Fibroblast of skin of abdomen (primary cell): ENCODE measurements at places on chromosomes 5 and 9.

DNA sequence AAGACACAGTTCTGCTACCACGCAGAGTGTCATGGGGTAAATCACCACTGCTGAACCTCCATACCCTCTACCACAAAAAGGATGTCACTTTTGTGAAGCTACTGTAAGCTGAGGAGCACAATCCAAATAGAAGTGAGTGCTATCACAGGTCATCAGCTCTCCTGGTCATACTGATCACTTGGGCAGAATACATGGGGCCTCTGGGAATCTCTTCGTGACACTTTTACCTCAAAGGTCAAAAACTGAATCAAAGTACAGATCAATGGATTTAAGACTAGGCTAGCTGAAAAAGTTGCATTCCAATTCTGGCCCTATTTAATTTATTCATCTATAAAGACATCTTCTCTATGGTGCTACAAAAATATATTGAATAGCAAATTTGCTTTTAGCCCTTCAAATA, 115.5 kb downstream of the MPDZ start:
- no peak for DNase-seq

DNA sequence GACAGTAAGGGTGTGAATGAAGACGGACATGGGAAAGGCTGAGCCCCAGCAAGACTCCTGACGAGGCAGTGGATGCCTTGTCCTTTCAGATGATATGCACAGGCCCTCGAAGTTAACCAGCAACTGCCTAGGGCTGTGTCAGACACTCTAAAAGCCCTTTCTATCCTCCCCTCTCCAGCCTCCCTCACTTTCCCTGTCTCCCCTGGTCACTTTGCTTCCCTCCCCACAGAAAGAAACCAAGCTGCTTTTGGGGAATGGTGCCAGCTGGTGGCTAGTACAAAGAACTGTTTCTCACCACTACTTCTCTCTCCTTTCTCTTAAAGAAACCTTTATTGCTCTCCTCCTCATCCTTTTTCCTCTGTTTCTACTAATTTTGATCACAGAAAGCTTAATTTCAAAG, 21.4 kb downstream of the LHFPL2 start:
- no peak for DNase-seq

- DNase-seq = peak; percentile 82
These were observed 158.8 kb downstream of the DEPDC1B start for GRCh38 chr5:60540856-60541805.

GRCh38 chr5:37165761-37166160, 83.4 kb downstream of the CPLANE1 start:
- DNase-seq = no peak

GRCh38 chr9:82492274-82492673, 503.7 kb downstream of the SPATA31D1 start:
- no peak for DNase-seq

DNA sequence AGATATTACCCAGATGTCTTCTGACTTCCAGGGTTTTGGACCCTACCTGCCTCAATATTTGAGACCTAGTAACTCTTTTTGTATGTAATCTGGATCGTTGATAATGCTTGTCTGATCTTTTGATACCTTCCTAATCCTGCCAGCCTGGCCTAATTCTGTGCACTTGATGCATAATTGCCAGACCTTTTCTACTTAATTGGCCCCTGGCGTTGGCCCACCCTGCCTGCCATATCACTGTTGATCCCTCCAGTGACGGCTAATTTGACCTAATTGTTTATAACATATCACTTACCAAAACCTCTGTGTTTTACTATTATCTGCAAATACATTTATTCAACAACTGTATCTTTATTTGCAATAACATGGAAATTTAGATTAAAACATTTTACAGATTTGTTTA, 49.0 kb downstream of the SLC44A1 start:
- DNase-seq = no peak

GRCh38 chr5:169895926-169896325, 84.4 kb downstream of the INSYN2B start:
- peak; percentile 65 for DNase-seq

DNA sequence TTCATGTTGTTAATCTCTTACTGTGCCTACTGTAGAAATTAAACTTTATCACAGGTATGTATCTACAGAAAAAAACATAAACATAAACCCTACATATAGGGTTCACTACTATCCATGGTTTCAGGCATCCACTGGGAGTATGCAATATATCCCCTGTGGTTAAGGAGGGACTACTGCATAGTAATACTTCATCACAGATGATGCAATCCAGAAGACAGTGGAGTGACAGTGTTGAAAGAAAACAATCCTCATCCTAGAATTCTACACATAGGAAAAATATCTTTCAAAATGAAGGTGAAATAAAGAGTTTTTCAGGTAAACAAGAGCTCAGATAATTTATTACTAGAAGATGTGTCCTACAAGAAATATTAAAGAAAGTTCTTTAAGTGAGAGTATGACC, 105.9 kb downstream of the HOMER1 start:
- DNase-seq = peak; percentile 6

GRCh38 chr5:147481376-147481775, 28.5 kb downstream of the DPYSL3 start:
- DNase-seq = peak; percentile 90

- DNase-seq = peak; percentile 54
These were observed 71.3 kb downstream of the TMC1 start for GRCh38 chr9:72592502-72593403.

DNA sequence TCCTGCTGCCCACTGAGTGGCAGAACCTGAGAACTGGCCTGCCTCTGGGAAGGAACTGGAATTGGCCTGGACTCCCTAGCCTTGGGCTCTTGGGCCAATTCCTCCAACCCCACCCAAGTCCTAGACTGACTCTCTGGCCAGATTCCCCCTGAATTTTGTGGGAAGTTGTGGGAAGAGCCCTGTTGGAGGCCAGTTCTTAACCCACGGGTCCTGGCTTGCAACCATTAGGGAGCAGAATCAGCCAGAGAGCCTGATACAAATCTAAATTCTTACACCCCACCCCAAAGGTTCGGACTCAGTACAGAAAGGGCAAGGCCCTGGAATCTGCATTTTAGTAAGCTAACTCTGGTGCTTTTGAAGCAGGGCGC, 125.3 kb upstream of the SLC25A48 start:
- no peak for DNase-seq

DNA sequence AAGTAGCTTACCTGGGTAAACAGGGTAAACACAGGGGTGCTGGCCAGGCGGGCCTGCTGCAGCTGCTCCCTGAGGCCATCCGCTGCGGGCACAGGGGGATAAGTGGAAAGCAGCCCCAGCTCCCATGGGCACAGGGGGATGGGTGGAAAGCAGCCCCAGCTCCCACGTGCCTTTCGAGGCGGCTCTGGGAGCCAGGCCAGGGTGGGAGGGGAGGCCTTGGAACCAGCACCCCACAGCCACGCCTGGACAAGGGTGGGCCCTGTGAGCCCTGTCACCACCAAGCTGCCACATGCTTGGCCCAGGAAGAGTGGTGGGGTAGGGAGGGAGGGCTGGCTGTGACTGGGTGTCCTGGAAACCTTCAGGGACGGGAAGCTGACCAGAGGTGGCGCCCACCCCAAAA, 7.8 kb upstream of the CARD9 start:
- no peak for DNase-seq

- no peak for DNase-seq
These were observed 102.2 kb downstream of the APTX start for GRCh38 chr9:32899181-32899580.

DNA sequence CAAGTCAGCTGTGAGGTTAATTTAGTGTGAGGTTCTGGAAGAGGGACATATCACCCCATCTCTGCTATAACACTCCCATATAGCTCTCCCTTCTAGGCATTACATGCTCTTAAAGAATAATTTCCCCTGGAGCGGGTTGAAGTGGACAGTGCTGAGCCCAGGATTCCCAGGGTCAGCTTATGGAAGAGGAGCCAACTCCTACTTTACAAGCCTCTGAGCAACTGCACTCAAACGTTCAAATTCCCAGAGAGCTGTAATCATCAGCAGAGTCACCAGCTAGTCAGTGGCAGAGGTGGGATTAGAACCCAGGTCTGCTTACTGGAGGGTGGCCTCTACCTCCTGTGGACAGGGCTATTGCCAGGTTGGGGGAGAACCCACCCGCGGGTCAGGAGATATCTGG, 1.4 kb downstream of the NEURL1B start:
- no peak for DNase-seq

- DNase-seq = no peak
These were observed 9.8 kb downstream of the PDLIM4 start for GRCh38 chr5:132267166-132267739.

GRCh38 chr9:78132701-78133058, 101.1 kb upstream of the GNAQ start:
- DNase-seq = no peak

DNA sequence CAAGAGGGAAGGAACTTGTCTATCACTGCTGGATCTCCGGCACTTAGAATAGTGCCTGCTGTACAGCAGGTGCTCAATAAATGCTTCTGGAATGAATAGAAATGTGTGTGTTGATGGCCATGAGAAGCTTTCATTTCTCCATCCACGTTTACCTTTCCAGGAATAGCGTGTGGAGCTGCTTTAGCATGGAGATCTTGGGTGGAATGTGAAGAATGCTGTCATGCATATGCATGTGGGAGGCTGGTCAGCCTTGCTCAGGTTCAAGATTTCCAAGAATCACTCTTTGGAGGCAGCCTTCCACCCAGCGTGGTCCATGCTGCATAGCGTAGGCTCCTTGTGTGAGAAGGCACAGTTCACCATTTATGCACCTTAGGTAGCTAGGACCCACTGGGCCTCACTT, 19.2 kb downstream of the COL15A1 start:
- peak; percentile 50 for DNase-seq

DNA sequence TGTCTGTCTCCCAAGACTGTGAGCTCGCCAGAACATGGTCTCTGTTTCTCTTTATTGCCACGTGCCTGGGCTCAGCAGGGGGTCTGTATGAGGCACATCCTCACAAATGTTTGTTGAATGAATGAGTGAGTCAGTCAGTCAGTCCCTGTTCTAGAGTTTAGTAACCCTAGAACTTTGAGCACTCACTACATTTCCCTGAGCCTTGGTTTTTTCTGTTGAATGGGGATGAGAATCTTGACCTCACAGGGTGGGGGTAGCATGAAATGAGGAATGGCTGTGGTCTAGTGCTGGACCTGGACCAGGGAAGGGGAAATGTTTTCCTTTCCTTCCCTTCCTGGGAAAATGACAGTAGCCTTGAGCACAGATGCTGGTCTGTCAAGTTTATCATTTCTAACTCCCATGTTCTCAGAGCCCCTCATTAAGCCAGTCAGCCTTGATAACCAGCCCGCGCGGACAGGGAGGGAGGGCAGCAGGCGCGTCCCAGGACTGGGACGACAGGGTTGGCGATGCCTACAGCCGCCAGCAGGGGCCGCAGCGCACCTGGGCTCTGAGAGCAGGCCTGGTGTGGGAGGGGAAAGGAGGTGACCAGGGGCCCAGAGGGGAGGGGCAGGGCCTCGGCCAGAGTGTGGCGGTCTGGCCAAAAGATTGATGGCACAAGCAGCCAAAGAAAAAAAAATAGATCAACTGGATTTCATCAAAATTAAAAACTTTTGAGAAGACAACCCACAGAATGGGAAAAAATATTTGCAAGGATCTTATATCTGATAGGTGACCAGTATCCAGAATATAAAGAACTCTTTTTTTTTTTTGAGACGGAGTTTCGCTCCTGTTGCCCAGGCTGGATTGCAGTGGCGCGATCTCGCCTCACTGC, 24.1 kb upstream of the WNK2 start:
- peak; percentile 75 for DNase-seq

DNA sequence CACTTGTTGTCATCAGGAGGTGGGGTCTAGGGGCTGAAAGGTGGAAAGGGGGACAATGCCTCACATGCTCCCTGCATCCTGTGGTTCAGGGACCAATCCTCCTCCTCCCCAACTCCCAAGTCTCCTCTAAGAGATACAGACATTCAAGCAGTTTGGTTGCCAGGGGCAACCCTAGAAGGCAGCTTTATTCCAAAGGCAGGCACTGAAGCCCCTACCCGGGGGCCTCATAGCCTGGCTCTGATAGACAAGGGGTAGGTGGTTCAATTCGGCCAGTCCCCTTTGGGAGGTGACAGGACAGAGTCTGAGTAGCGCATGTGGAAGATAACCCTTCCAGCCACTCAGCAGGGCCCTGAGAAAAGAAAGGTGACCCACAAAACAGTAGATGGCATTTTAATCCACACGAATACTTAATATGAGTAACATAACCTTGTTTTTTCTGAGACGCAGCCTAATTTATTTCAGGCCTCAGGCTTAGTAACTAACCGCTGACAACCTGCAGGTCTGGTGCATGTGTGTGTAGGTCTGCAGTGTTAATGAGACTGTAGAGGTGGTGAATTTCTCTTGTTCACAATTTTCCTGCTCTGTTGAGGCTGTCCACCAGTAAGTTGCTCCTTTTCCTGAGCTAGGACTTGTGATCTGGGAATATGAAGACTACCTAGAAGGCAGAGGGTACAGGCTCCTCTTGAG, 31.3 kb upstream of the HSPA9 start:
- DNase-seq = no peak
